ENCODE measurements at places on chromosomes 5 and 9. TPM values are rescaled to one million over a fixed set of nuclear protein-coding genes. Genes with fewer than 3 reads are reported as not detected.

RMI1 gene
- total RNA-seq, result 11.1 TPM

SCGB3A2 gene
- total RNA-seq, result not detected

SAXO1 gene
- 0.06 TPM for total RNA-seq

PTGES gene
- total RNA-seq, result 0.34 TPM

DUSP1 gene
- total RNA-seq, result 87.6 TPM

LCN12 gene
- not detected for total RNA-seq

IL7R gene
- total RNA-seq, result 7.3 TPM

FAM221B gene
- total RNA-seq, result not detected

GRXCR2 gene
- total RNA-seq, result not detected

ZNF483 gene
- 1.0 TPM for total RNA-seq

DNA sequence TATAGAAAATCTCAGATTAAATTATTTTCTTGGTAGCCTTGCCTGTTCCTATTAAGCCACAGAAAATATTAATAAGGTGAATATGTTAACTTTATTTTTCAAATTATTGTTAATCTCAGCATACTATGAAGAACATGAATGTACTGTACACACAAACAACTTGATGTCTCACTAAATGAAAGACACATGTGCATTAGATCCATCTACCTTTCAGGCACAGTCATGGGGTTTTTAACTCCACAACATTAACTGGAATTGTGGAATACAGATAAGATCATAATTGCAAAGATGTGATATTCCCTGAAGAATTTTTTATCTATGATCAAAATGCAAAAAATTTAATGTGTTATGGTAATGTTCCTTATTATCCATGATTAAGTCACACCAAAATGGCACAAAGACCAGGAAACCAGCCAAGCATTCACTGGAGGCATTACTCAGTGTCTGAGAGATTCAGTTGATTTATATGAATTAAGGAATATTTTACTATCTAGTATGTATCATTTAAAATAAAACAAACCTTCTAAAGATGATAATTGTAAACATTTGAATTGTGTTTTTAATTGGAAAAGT is 150.0 kb upstream of the VCAN start:
- DNase-seq, result no peak

DNA sequence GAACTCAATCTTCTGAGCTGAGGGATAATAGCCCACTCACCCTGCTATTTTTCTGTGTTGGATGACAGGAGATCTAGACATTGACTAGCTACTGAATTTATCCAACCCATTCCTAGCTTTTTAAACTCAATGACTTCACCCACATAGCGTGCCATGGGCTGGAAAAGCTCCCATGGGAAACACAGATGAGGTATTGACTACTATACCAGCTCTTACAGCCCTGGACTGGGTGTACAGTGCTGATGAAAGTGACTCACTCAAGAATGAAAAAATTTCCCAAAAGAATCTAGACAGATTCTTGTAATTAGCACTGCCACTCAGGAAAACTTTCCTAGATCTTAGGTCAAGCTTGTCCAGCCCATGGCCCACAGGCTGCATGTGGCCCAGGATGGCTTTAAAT is 72.7 kb upstream of the NREP start:
- DNase-seq, result peak; percentile 92

GRCh38 chr5:9009931-9010651 is 535.8 kb downstream of the SEMA5A start:
- DNase-seq, result peak; percentile 44

- no peak for DNase-seq
Observed at GRCh38 chr5:157922026-157922425, 63.1 kb upstream of the CLINT1 start.

DNA sequence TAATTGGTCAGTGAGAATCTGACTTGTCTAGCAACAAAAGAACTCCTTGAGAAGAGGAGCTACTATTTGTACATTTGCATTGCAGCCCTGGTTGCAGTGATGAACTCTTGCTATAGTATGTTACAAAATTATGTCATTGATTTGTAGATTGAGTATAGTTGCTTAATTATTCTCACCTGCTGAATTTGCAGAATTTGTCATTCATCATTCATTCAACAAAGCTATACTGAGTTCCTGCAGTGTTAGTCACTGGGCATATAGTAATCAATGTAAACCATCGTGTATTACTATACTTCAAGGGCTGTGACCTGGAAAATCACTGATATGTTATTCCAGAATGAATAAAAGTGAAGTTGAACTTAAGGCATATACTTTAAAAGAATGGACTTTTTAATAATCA is 50.1 kb downstream of the SLC1A3 start:
- DNase-seq, result no peak

DNA sequence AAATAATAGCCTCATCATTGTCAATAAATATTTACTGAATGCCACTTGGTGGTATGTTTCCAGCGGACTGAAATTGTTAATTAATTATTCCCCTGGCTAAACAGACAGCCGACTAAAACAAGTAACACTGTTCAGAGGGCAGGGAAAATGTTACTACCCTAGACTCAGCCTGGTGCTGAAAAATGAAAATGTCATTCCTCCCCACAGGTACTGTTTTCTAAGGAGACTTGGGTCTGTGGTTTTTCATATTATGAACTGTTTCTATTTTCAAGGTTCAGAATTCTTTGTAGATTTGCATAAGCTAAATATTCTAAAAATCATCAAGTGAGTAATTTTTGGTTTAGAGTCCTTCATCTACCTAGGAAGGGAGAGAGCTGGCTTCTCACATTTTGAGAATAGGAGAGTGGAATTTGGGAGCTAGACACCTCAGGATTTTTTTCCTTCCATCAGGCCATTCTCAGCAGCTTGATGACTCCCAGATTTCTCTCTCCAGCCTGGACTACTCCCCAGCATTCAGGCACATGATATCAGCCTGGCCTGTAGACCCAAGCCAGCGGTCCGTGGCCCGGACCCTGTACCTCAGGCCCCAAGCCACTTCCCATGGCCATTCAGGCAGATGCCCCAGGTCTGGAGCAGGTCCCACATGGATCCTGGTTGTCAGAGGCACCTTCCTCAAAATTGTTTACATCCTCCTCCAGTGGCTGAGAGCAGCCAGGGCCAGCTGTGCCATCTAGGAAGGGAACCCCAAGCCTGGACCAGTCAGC is 24.4 kb downstream of the BHMT start:
- DNase-seq, result no peak

DNA sequence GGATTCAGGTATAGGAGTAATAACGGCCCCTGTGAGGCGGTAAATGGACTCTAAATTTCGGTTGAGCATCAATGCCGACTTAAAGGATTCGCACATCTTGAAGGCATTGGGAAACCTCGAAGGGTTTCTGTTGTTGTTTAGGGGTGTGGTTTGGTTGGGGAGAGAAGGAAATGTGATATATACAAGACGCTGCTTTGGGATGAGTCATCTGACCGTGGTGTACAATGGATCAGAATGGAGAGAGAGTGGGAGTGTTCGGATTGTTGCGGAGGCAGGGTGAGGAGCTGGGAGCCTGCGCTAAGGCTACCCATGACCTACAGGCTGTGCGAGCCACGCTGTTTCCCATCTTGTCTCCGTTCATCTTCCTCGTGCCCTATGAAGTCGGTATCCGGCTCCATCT is 60.4 kb upstream of the ERCC6L2 start:
- peak; percentile 68 for DNase-seq

GRCh38 chr5:160175438-160176218 is 53.7 kb upstream of the FABP6 start:
- DNase-seq, result peak; percentile 78

- DNase-seq, result no peak
Observed at GRCh38 chr9:80946496-80947170, 742.7 kb downstream of the TLE1 start.

DNA sequence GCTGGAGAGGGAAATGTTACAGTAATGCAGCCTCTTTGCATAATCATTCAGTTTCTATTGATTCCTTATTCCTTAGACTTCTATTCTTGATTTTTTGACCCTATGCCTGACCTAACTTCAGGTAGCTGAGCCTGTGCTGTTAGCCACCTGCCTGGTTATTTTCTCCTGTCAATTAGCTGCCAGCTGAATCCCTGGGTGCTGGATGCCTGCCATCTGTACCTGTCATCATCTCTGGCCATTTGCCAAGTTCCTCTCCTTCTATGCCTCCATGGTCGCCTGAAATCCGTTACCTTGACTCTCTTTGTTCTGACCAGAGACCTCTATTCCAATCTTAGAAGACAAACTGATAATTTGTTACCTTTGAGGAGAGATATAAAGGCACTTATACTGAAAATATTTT is 178.3 kb downstream of the CAVIN4 start:
- DNase-seq, result no peak

DNA sequence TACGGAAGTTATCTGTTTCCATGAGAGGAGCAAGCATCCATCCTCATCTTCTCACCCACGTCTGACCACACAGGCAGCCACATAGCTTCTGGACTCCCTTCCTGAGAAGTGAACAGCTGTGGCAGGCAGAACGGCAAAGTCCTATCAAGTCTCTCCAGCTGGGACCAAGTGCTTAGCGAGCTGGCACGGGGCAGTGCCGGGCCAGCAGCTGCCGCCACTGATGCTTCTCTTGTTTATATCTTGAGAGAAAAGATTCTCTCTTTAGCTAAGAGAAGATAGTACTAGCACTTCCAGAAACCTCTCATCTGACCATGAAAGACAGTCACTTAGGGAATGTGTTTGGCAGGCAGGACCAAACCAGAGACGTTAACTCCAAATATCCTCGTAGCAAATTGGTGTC is 37.2 kb downstream of the PLAC8L1 start:
- peak; percentile 13 for DNase-seq

DNA sequence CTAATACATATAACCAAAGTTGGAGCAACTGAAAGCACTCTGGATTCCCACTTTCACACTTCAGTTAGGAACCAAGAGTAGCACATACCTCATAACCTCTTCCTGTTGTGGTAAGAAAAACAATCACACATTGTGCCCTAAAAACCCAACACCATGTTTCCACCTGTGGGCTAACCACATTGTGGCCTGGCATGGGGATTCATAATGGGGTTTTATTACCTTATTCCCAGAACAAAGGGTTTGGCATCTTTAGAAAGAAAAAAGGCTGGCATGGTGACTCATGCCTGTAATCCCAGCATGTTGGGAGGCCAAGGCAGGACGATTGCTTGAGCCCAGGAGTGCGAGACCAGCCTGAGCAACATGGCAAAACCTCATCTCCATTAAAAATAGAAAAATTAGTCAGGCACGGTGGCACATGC is 60.6 kb downstream of the HSD17B3 start:
- peak; percentile 91 for DNase-seq

GRCh38 chr9:11063263-11063662 is 450.5 kb upstream of the PTPRD start:
- DNase-seq, result no peak

DNA sequence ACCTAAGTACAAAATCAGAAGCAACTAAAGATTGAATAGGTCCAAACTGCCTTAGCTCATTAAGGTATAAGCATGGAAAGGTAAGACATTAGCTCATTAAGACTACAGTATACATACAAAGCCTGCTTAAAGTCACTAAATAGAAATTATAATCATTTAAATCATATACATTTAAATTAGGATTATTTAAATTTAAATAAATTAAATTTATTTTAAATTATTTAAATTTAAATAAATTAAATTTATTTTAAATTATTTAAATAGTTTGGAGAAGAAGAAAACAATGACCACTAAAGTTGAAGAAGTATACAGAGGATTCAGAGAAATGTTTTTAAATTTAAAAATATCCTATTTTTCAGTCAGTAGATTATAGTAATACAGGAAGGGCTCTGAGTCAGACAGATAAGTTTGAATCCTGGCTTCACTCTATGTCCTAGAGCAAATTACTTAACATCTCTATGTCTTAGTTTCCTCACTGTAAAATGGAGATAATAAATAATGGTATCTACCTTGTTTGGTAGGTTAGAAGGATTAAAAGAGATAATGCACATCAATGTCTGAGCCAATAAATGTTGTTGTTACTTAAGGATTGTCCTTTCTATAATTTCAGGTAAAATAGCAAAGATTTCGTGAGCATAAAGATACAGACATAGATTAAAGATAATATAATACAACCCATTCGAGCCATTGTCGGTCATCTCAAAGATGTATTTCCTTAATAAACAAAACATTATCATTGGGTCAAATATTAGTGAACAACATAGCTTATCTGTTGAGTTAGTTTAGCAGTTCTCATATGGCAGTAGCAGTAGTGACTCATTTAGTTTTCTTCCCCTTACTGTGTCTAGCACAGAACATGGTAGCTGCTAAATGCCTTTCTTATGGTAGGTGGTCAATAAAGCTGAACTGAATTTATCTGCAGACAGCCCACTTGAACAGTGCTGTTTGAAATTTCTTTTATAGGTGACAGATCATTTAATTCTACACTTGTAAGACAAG is 100.6 kb downstream of the KIAA0825 start:
- DNase-seq, result no peak

GRCh38 chr5:19767987-19768386 is 220.0 kb downstream of the CDH18 start:
- DNase-seq, result no peak

- no peak for DNase-seq
Observed at GRCh38 chr9:83280790-83281189, 217.8 kb upstream of the RASEF start.

DNA sequence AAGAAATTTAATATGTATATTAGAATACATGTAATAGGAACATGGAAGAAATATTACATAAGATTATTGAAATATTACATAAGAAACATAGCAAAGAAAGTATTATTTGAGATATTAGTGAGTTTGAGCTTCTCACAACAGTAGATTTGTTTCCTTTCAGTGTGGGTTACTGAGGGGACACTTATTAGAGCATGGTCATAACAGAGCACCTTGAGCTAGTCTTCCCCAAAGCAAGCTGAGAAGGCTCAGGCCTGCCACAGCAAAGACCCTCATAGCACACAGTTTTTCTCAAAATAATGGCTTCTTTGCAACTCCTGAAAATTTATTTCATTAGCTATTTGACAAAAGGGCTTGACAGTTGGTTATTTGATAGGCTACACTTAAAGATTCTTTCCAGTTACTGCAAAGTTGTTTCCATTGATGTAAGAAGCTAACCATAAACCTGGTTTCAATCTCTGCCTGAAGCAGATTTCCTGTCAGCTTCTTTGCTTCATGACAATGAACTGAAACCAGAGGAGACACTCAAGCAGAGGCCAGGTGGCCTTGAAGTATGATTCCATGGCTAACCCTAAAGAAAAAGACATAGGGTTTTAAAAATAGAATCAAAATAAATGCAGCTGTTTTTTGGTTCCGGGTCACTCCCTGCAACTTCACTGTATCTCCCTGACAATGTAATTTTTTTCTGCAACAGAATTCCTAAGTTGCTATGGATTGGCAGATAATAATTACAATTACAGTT is 68.6 kb downstream of the ERMP1 start:
- DNase-seq, result no peak

- no peak for DNase-seq
Observed at GRCh38 chr5:38874948-38875456, 29.2 kb downstream of the OSMR start.

DNA sequence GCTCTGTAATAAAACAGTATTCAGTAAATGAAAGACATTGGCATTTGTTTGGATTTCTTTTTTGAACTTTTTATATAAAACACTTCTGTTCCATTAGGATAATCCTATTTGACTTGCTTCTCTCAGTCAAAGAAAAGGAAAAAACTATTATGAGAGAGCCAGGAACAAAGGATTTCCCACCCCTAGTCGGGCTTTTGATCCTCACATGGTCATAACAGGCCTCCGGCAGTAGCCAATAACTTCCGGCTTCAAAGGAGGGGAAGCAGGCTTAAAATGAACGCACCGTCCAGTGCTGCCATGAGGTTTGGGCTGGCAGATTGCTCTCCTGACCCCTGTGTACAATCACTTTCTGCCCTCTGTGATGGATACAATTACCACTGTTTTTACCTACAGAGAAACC is 209.3 kb downstream of the ZNF608 start:
- no peak for DNase-seq
